ENCODE measurements at places on chromosomes 7 and 10. TPM values are rescaled to one million over a fixed set of nuclear protein-coding genes. Genes with fewer than 3 reads are reported as not detected.

The PLAU gene
- total RNA-seq = 29.0 TPM

The VAX1 gene
- total RNA-seq = not detected

The COL1A2 gene
- total RNA-seq = 3,050 TPM

The SPDYE11 gene
- not detected for total RNA-seq

The PSD gene
- 1.4 TPM for total RNA-seq

The ZNF736 gene
- 17.1 TPM for total RNA-seq

The TMEM139 gene
- total RNA-seq = 48.1 TPM

The PALS2 gene
- 27.3 TPM for total RNA-seq

The TSPAN13 gene
- total RNA-seq = 266 TPM

The LIPJ gene
- total RNA-seq = not detected

The TOMM7 gene
- total RNA-seq = 278 TPM

The NXPH1 gene
- total RNA-seq = not detected

The CLEC5A gene
- total RNA-seq = 7.7 TPM

The PSMC2 gene
- total RNA-seq = 98.1 TPM

The ASAH2B gene
- 6.5 TPM for total RNA-seq

The PRPS1L1 gene
- total RNA-seq = not detected

The PRLHR gene
- not detected for total RNA-seq

The ICA1 gene
- total RNA-seq = 32.6 TPM

The ASB4 gene
- total RNA-seq = 0.29 TPM

The OR2A12 gene
- not detected for total RNA-seq

The HACD1 gene
- total RNA-seq = 47.0 TPM

The ELN gene
- 673 TPM for total RNA-seq

The FOXP2 gene
- total RNA-seq = 5.9 TPM

The CTTNBP2 gene
- 6.9 TPM for total RNA-seq

The RASSF4 gene
- 54.7 TPM for total RNA-seq

The CRYGN gene
- not detected for total RNA-seq

Measured in left lung (tissue), 14 donors.